HS-5 (cell line): ENCODE measurements at places on chromosomes 16 and 17.

GRCh38 chr16:529012-529575 lies 1.6 kb downstream of the CAPN15 start:
- DNase-seq = no peak

- DNase-seq = no peak
These were observed 264.5 kb downstream of the GRIN2A start for GRCh38 chr16:9917691-9918090.

DNA sequence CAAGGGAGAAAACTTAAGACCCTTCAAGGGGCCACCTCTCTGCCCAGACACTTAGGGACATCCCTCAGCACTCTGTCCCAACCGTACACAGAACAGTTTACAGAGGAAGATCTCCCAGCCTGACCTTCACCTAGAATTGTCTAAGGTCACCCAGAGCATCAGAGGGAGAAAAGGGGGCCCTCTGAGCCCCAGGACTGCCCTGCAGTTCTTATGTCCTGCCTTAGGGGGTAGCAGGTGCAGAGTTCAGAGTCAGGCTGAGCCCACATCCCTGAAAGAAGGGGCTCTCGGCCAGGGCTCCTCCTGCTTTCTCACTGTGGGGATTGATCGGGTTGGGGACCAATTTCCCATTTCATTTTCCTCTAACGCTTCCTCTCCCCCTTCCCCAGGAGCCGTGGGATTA lies 15.4 kb downstream of the CA4 start:
- DNase-seq = no peak

DNA sequence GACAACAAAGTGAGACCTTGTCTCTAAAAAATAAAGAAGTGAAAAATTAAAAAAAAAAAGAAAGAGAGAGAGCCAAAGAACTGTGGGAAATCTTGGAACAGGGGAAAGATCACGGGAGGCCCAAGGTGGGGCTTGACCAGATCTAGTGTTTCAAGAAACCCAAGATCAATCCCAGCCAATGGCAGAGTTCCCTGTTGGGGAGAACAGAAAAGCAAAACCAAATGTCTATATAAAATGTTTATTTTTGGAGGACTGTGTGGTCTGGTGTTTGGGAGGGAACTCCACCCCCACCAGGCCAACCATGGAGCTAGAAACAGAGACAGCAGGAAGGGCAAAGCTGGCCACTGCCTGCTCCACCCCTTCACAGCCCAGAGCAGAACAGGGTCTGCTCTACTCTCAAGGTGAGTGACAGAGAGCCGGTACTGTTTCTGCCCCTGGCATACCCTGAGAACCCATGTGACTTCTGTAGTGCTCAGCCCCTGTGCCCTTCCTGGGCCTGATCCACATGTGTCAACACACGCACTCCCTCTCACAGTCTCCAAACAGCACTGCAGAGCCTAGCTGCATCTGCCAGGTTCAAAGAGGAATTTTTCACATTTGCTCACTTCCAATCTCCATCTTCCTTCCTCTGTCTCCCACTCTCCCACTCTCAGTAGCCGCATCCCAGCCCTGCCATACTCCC lies 3.7 kb downstream of the TMEM101 start:
- DNase-seq = no peak

- no peak for DNase-seq
These were observed 41.5 kb downstream of the MYH10 start for GRCh38 chr17:8588877-8589554.

- no peak for DNase-seq
These were observed 2.4 kb upstream of the SCIMP start for GRCh38 chr17:5236938-5237540.

GRCh38 chr17:16199093-16199492 lies 16.2 kb downstream of the NCOR1 start:
- no peak for DNase-seq

DNA sequence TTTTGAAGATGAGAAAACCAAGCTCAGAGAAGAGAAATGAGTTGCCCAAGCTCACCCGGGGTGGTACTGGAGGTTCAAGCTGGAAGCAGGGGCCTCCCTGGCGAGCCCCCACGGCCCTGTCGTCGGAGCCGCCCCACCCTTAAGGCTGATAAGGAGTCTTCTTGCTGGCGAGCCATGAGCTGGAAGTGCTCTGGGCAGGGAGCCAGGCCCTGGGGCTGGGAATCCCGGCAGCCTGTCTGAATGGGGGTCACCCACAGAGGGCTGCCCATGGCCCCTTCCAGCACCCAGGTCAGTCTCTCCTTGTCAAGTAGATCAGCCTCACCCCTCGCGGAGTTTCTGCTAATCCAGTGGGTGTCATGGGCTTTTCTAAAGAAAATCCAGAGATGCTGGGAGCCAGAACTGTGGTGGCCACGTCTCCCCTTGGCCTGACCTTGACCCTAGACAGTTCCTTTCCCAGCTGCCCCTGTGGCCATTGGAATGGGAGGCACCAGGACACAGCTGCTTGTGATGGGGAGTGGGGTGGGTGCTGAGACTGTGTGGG lies 1.2 kb upstream of the P2RX1 start:
- no peak for DNase-seq

- DNase-seq = no peak
These were observed 54.3 kb downstream of the KPNA2 start for GRCh38 chr17:68089881-68090280.
